Urinary bladder (tissue), 4 donors: ENCODE measurements at places on chromosomes 2 and 18.

- DNase-seq: no peak
Measured at GRCh38 chr2:230411570-230412370, 4.2 kb upstream of the SP100 start.

- no peak for DNase-seq
Measured at GRCh38 chr2:20073460-20073859, 22.0 kb upstream of the LAPTM4A start.

DNA sequence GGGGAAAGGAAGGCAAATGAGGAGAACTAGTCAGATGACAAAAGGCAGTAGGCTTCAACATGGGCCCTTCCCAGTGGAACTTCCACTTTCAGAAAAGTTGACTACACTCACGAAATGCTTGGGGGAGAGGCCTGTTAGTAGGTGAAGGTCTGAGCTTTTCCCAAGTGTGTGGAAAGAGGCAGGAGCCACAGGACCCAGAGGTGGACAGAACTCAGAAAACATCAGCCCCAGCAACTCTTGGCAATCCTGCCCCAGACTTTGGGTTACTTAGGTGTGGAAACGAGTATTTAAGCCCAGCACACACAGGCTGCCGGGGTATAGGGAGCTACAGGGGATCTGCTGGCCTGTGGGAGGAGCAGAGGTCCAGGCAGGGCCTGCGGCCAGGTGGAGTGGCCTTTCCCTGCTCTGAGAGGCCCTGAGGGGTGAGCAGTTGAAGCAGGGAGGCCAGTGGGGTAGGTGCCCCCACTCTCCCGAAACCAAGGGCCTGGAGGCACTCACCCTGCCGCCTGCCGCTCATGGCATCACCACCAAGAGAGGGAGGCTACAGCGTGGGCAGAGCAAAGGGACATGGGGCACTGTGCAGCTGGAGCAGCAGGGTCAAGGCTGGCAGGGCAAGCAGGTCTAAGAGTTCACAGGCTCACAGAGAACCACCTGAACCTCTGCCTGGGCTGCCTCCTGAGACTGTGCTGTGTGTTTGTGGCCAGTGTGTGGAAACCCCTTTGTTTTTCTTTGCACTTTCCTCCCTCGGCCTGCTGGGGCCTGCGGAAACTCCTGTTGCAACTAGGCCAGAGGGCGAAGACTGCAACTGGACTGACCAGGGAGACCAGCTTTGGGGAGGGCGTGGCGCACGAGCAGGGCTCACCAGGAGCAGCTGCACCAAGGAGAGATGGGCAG lies 130.7 kb upstream of the SERTAD2 start:
- peak; percentile 47 for DNase-seq

- DNase-seq: no peak
Measured at GRCh38 chr2:154992826-154993225, 294.3 kb downstream of the KCNJ3 start.

DNA sequence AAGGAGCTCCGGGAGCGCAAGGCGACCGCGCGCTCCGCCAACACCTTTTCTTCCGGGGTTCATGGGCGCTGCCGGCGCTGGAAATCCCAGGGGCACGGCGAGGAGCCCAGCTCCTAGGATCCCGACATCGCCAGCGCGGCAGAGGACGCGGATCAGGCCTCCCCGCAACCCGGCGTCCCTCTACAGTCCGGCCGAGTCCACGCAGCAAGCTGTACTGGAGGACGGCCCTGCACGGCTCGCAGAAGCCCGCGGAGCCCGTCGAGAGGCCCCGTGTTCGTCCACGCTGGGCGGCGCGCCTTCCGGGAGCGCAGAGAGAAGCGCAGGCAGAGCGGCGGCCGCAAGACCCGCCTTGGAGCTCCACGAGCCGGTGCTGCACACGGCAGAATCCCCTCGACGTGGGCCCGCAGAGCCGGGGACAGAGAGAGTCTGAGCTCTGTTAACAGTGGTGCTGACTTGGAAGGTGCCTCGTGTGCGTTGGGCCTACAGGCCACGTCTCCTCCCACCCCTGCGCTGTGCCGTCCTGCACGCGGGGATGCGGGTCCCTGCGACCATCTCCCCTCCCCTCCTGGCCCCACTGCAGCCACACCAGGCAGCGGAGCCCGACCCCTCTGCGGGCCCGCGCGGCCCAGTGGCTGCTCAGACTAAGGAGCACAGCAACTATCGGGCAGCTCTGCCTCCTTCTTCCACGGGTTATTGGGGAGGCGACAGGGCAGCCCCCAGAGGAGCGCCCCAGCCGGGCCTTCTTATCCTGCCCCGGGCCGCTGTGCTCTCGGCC lies 28.1 kb upstream of the PTPN2 start:
- DNase-seq: no peak

DNA sequence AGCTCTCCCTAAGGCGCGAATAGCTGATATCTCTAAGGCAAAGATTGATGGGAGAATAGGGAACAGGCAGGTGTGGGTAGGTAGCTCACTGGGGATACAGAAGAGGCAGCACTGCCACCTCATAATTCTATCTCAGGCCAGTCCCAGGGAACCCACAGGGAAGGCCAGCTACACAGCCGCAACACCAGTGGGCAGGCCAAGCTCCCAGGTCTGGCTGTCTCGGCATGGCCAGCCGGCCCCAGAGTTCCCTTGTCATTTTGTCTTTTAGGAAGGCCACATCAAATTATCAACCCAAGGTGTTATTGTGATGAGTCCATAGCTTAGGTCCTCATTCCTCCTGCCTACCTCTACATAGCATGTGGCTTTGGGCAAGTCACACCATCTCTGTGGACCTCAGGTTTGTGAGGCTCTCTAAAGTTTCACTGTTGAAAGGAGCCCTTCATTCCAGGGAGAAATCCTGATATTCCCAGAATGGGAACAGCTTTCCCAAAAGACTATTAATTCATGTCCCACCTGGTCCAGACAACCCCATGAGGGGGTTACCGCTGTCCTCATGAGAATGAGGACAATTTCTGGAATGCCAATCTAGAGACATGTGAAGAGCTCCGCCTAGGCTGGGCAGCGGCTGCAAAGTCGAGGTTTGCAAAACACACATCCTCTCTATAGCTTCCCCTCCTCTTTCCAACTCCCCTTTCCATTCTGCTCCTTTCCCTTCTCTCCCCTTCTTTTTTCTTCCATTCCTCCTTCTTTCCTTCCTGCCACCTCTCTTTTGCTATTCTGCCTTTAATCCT lies 287.1 kb upstream of the ID2 start:
- DNase-seq: no peak

DNA sequence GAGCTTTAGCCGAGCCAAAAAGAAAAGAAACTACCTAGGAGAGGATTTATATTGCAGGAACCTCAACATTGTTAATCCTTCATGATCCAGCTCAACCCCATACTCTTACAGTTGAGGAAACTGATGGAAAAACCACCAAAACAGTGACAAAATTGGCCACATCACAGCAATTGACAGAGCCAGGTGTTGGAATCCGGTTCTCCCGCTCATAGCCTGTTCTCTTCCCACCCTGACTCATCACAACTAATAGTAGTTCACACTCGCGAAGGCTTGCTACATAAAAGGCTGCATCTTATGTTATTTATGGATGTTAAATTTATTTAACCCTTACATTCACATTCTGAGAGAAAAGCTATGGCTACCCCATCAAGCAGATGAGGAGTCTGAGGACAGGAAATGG lies 33.7 kb downstream of the SLC9A4 start:
- no peak for DNase-seq

- DNase-seq: no peak
Measured at GRCh38 chr2:178322068-178322467, 127.8 kb downstream of the OSBPL6 start.

GRCh38 chr2:18286897-18287296 lies 273.6 kb downstream of the RDH14 start:
- no peak for DNase-seq

DNA sequence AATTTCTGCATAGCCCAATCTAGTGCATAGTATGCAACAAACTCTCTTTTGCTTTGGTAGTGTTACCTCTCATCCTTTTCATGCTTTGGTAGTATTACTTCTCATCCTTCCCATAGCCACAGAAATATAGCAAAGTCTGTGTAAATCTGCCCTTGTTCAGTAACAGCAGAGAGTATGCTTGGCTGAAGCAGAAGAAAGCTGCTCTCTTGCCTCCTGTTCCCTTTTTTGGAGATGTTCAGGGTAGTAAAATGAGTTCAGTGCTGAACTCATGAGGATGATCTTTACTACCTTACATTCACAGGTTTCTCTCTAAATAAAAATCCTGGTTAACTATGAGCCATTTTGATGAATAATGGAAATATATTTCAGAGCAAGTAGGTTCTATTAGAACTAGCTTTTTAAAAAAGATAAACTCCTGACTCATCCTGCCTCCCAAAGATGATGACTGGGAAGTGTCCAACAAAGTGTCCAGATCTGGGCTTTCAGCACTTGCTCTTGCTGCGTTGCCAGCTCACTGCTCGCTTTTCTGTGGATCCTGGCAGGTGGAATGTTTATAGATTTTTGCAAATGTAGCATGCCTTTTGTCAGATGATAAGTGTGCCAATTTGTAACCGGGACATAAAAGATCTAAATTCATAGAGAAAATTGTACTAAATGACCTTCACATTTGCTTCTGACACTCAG lies 29.4 kb upstream of the CHMP3 start:
- no peak for DNase-seq

GRCh38 chr2:40318921-40319320 lies 133.0 kb downstream of the SLC8A1 start:
- DNase-seq: no peak

DNA sequence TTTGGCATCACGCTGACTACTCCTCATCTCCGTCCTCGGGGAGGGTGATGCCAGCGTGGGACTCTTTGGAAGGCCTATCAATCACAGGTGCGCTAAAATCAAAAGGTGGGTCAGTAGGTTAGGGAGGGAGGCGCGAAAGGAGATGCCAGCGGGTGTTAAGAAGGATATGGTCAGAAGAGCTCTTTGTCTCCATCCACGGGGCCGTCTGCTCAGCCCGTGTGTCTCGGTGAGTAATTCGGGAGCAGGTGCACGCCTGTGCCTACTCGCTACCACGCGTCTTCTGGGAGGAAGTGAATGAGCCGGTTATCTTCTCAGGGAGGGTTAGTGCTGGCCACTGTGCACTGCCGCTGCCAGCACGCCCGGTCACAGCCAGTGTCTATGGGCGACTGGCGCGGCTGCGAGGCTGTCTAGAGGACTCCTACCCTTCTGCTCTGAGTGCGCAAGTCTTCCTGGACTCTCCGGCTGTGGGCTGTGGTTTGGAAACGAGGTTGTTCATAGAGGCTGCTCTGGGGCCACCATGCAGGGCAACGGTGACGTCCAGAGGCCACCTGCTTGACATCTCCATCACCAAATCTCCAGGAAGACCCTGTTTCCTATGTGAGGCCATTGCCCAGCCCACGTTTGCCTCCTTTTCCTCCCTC lies 153.4 kb downstream of the MBP start:
- no peak for DNase-seq

DNA sequence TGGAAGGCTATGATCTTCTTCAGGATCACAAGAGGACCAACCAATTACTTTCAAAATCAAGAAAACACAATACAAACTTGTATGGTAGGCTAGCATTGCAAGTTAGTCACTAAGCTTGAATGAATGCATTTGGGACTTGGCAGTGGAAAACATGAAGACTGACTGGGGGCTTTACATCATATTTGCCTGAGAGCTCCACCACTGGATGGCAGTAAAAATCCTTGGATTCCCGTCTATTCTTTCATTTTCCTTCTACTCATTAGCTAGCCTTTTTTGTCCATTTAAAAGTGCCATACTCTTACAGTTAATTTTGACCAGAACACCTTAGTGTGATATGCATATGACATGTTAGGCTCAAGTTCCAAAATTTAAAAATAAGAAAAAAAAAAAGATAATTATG lies 63.5 kb upstream of the RASGRP3 start:
- DNase-seq: no peak

GRCh38 chr18:63736876-63737275 lies 34.1 kb downstream of the SERPINB11 start:
- no peak for DNase-seq

DNA sequence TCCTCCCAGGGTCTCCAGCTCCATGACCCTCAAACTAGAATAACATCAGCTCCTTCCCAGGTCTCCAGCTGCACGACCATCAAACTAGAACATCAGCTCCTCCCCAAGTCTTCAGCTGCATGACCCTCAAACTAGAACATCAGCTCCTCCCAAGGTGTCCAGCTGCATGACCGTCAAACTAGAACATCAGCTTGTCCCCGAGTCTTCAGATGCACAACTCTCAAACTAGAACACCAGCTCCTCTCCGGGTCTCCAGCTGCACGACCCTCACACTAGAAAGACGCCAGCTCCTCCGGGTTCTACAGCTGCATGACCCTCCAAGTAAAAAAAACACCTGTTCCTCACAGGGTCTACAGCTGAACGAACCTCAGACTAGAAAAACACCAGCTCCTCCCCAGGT lies 312.9 kb upstream of the TFPI start:
- DNase-seq: no peak

DNA sequence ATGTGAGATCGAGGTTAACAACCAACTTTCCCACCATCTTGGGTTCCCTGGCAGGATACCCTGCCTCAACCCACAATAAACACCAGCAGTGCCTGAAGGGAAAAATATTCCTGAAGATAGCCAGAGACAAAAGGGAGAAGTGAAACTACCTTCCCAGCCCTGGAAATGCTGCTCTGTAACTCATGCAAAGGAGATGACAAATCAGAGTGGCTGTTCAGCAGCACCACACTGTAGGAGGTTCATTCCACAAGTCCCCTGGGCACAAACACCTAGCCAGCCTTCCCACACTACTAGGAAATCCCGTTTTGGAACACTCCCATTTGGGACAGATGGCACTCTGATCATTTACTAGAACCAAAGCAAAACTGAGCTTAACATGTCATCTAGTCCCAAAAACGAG lies 190.7 kb upstream of the RBBP8 start:
- DNase-seq: no peak

GRCh38 chr2:234548695-234549420 lies 52.0 kb upstream of the ARL4C start:
- no peak for DNase-seq

DNA sequence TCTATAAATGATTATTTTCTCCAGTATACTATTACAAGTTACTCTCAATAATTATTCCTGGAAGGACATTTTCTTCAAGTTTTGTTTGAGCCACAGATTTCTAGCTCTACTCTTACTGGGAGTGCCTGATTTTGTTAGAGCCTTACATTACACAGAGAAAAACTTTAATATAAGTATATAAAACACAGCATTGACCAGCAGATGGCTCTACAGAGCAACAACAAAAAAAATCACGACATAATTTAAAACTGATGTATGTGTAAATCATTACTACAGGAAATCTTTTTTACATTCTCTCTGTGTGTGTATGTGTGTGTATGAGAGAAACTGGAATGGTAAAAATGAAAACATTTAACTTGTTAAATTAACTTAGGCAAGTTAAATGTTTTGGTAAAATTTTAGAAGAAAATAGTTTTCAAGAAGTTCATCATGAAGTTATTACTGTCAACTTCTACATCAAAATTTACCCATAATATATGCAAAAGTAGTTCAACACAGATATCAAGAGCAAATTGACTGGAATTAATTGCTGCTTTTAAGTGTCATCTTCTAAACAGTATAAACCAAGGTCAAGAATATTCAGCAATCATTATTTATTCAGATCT lies 103.3 kb downstream of the MDH1 start:
- DNase-seq: no peak

GRCh38 chr2:158291544-158292180 lies 164.9 kb downstream of the CCDC148 start:
- no peak for DNase-seq

- DNase-seq: peak; percentile 21
Measured at GRCh38 chr2:200786826-200787225, 24.9 kb upstream of the BZW1 start.

GRCh38 chr2:156099382-156099781 lies 233.1 kb downstream of the NR4A2 start:
- no peak for DNase-seq

- no peak for DNase-seq
Measured at GRCh38 chr18:59917422-59917821, 17.6 kb downstream of the PMAIP1 start.
